Activated CD4-positive, alpha-beta T cell treated with anti-CD3 and anti-CD28 coated beads for 36 hours (primary cell): ENCODE measurements at places on chromosomes 4 and X. TPM values are rescaled to one million over a fixed set of nuclear protein-coding genes. Genes with fewer than 3 reads are reported as not detected.

Gene UCP1
- total RNA-seq = not detected

- H3K27me3 ChIP-seq = peaks cover 8% of the 10 kb centered on the region
- no peak overlapping the region for H3K27ac ChIP-seq
- no peaks in the 10 kb centered on the region for H3K4me1 ChIP-seq
- H3K4me3 ChIP-seq = no peak overlapping the region
- no peak for DNase-seq
Observed at GRCh38 chr4:151475035-151475714, 66.2 kb downstream of the FHIP1A start.

GRCh38 chr4:133719098-133719497 lies 482.5 kb downstream of the PABPC4L start:
- no peak for DNase-seq
- no peak overlapping the region for H3K4me3 ChIP-seq
- no peaks in the 10 kb centered on the region for H3K4me1 ChIP-seq
- H3K36me3 ChIP-seq = no peaks in the 10 kb centered on the region

DNA sequence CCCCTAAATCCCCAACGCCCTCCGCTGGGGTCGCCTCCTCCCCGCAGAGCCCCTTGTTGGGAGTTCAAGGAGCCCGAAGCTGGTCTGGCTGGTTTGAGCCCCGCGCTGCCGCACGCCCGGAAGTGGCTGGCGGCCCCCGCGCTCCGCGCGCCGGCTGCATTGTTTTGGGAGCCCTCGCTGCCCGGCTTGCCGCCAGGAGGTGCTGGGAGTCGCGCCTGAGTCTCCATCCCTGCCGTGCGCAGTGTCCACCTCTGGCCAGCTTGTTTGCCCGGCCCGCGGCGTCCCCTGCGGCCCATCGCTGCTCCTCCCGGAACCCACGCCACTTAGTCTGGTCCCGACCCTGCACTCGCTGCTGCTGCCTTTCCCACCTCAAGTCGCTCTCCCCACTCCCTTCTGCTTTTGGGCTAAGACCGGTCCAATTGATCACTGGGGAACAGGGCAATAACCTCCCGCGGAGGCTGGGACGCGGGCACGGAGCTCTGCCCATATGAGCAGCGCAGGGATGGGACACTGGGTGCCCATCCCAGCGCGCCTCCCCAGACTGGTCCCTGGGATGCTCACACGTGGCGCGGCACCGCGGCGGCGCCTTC lies 2.2 kb upstream of the SFRP2 start:
- peaks cover 45% of the 10 kb centered on the region for H3K4me1 ChIP-seq
- peak overlapping the region; percentile 67 for H3K4me3 ChIP-seq
- peaks cover 80% of the 10 kb centered on the region for H3K27me3 ChIP-seq
- peak; percentile 71 for DNase-seq

DNA sequence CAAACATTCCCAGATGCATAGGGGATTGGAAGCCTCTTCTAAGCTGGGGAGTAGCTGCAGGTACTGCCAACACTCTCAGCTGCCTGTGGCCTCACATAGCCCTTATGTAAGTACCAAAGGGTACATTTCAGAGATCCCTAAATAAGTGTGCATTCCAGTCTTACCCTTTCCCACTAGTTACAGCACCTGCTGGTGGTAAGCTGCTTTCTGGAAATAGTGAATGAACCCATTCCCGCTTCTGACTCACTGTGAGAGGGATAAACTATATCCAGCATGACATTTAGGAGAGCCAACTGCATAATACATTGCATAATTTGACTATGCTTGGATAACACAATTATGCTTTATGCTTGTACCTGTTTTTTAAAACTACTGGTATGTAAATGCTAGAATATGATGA lies 149.0 kb downstream of the FAM13A start:
- peaks cover 2% of the 10 kb centered on the region for H3K27me3 ChIP-seq
- H3K36me3 ChIP-seq = no peaks in the 10 kb centered on the region
- DNase-seq = no peak
- H3K27ac ChIP-seq = no peak overlapping the region
- H3K4me3 ChIP-seq = no peak overlapping the region
- no peaks in the 10 kb centered on the region for H3K4me1 ChIP-seq

GRCh38 chr4:140689623-140690022 lies 66.6 kb downstream of the TBC1D9 start:
- no peaks in the 10 kb centered on the region for H3K4me1 ChIP-seq
- H3K36me3 ChIP-seq = no peaks in the 10 kb centered on the region
- no peak for DNase-seq
- H3K4me3 ChIP-seq = no peak overlapping the region
- peaks cover 7% of the 10 kb centered on the region for H3K27me3 ChIP-seq

DNA sequence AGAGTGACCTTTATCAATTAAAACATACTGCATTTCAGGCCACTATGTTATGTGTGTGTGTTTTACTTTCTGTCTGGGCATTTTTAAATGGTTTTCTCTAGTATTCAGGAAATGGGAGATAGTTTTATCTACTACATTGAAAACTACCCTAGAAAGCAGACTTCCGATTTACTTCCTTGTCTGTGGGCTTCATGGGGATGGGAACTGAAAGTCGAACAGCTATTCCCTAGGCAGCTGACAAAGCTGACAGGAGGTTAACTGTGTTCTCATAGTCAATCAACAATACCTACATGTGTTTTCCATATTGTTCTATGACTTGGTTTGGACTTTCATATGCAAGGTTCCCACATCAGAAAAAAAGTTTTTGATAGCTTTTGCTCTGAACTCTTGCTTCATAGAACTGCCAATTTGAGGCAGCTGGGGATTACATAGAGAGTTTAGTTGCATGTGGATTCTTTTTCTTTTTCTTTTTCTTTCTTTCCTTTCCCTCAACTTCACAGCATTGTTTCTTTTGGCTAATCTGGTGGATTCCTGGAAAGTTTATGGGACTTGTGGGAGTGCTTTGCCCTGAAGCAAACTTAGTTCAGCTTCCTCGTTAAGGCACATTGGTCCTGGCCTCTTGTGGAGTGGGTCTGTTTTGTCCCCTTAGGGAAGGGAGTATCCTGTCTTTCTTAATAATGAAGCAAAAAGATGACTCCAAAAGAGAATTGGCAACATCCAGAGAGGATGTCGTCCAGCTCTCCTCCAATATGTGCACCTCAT lies 327.1 kb upstream of the GIMD1 start:
- no peak for DNase-seq
- no peak overlapping the region for H3K27ac ChIP-seq
- H3K36me3 ChIP-seq = no peaks in the 10 kb centered on the region
- no peak overlapping the region for H3K4me3 ChIP-seq

DNA sequence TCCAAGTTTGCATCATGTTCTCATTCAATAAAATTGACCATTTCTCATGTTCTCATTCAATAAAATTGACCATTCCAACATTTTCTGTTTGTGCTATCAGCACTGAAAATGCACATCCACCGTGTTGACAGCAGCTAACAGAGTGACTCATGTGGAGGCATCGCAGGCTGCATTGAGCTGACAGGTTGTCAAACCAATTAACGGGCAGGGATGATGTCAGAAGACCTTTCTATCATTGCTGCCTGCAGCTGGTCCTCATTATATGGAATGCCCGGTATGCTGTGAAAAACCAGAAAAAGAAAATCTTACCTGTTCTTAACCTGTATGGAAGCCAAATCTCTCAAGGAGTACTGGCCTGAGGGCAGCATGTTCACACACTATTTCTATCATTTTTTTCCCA lies 202.0 kb downstream of the SMIM20 start:
- H3K4me3 ChIP-seq = no peak overlapping the region
- no peak overlapping the region for H3K27ac ChIP-seq
- H3K27me3 ChIP-seq = peaks cover 17% of the 10 kb centered on the region
- no peak for DNase-seq

GRCh38 chr4:170652571-170652970 lies 562.8 kb upstream of the AADAT start:
- no peak overlapping the region for H3K4me3 ChIP-seq
- no peak overlapping the region for H3K27ac ChIP-seq
- no peaks in the 10 kb centered on the region for H3K36me3 ChIP-seq
- DNase-seq = no peak

- H3K27ac ChIP-seq = no peak overlapping the region
- H3K27me3 ChIP-seq = peaks cover 4% of the 10 kb centered on the region
- H3K4me1 ChIP-seq = no peaks in the 10 kb centered on the region
- no peaks in the 10 kb centered on the region for H3K36me3 ChIP-seq
- H3K4me3 ChIP-seq = no peak overlapping the region
Observed at GRCh38 chr4:154854362-154854761, 73.3 kb downstream of the RBM46 start.

- no peaks in the 10 kb centered on the region for H3K27me3 ChIP-seq
- no peak overlapping the region for H3K4me3 ChIP-seq
- H3K27ac ChIP-seq = no peak overlapping the region
Observed at GRCh38 chrX:68511255-68511654, 12.4 kb downstream of the YIPF6 start.

Gene KLF8
- 5.4 TPM for total RNA-seq

DNA sequence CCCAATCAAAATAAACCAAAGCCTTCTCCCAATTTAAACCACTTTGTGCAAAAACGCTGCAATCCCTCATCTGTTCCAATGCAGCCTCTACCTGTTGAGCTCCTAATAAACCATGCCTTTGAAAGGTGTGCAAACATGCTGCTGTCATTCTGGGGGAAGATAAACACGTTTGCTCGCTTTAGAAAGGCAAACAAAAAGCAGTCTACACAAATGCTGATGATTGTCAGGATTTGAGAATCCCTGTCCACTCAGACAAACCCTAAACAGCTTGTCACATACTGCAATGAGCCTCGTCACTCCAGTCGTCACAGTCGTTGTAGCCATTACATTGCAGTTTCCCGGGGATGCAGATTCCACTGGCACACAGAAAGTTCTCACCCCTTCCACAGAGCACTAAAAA lies 145.2 kb downstream of the CORIN start:
- H3K27ac ChIP-seq = no peak overlapping the region
- DNase-seq = no peak
- H3K4me3 ChIP-seq = no peak overlapping the region
- peaks cover 13% of the 10 kb centered on the region for H3K27me3 ChIP-seq
- no peaks in the 10 kb centered on the region for H3K4me1 ChIP-seq

- H3K27ac ChIP-seq = no peak overlapping the region
- H3K36me3 ChIP-seq = no peaks in the 10 kb centered on the region
- no peak for DNase-seq
Observed at GRCh38 chrX:132837967-132838366, 120.5 kb downstream of the HS6ST2 start.

DNA sequence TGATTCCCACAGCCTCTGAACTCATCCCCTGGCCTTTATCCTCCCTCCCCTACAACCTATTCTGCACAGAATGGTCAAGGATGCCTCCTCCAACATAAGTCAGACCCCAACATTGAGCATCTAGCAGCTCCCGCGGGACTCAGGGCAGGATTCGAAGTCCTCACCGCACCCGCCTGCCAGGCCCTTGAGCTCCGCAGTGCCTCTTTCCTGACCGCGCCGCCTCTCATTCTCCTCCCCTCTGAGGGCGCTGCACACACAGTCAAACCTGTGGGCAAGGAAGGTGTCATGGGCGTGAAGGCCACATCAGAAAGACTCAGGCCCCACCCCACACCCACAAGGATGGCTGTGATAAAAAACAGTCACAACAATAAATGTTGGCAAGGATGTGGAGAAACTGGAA lies 84.1 kb downstream of the CPZ start:
- no peak overlapping the region for H3K27ac ChIP-seq
- H3K36me3 ChIP-seq = no peaks in the 10 kb centered on the region
- no peak for DNase-seq
- H3K4me1 ChIP-seq = no peaks in the 10 kb centered on the region
- peaks cover 3% of the 10 kb centered on the region for H3K27me3 ChIP-seq
- H3K4me3 ChIP-seq = no peak overlapping the region

- no peaks in the 10 kb centered on the region for H3K27me3 ChIP-seq
- no peak overlapping the region for H3K27ac ChIP-seq
- no peak overlapping the region for H3K4me3 ChIP-seq
- no peak for DNase-seq
Observed at GRCh38 chrX:15254852-15255251, 15.0 kb downstream of the ASB9 start.

DNA sequence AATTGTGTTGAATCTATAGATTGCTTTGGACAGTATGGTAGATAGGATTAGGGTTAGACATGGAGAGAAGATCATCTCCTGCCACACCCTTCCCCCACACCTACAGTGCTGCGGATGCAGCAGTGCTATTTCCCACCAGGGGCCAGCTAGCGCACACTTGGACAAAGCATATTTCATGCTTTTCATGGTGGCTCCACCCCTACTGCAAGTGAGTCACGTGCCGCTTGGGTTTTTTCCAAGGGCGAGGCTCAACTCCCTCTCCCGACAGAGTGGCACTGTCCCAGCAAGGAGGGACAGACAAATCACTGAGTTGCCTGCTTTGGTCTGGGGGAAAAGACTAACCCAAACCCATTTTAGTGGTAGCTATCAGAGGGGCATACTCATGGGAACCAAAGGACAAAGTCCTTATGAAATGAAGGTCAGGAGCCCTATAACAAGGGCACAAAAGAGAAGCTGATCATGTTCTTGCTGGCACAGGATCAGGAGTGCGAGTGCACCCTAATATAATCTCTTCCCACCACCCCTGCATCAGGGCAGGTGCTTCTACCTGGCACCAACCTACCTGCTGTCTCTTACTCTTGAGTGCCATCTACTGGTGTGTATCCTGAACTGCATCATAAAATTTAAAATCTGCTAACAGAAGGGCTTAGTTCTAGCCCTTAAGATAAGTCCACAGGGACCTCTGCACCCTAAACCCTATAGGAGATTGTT lies 55.1 kb upstream of the PGAM4 start:
- H3K4me3 ChIP-seq = no peak overlapping the region
- DNase-seq = peak; percentile 28
- no peaks in the 10 kb centered on the region for H3K27me3 ChIP-seq

- H3K4me3 ChIP-seq = no peak overlapping the region
- H3K27me3 ChIP-seq = no peaks in the 10 kb centered on the region
- peaks cover 2% of the 10 kb centered on the region for H3K36me3 ChIP-seq
- peak overlapping the region; percentile 74 for H3K27ac ChIP-seq
- H3K4me1 ChIP-seq = peaks cover 38% of the 10 kb centered on the region
- no peak for DNase-seq
Observed at GRCh38 chrX:110267874-110268273, 50.0 kb downstream of the AMMECR1 start.

GRCh38 chr4:90780193-90780592 lies 653.0 kb downstream of the CCSER1 start:
- no peaks in the 10 kb centered on the region for H3K4me1 ChIP-seq
- no peak overlapping the region for H3K4me3 ChIP-seq
- H3K36me3 ChIP-seq = no peaks in the 10 kb centered on the region
- no peaks in the 10 kb centered on the region for H3K27me3 ChIP-seq
- no peak for DNase-seq

Gene COL4A6
- total RNA-seq = not detected

Gene FAM156A
- 25.8 TPM for total RNA-seq

GRCh38 chr4:155529716-155530115 lies 136.9 kb upstream of the GUCY1A1 start:
- no peak overlapping the region for H3K4me3 ChIP-seq
- H3K36me3 ChIP-seq = no peaks in the 10 kb centered on the region
- no peaks in the 10 kb centered on the region for H3K4me1 ChIP-seq
- no peaks in the 10 kb centered on the region for H3K27me3 ChIP-seq
- H3K27ac ChIP-seq = no peak overlapping the region
- DNase-seq = no peak
